ENCODE measurements at places on chromosomes 13 and 19.

- no peaks in the 10 kb centered on the region for H3K4me1 ChIP-seq
- no peak overlapping the region for H3K4me3 ChIP-seq
- DNase-seq = no peak
- H3K27ac ChIP-seq = no peak overlapping the region
- H3K27me3 ChIP-seq = no peaks in the 10 kb centered on the region
Observed at GRCh38 chr13:66659286-66659685, 570.9 kb downstream of the PCDH9 start.

GRCh38 chr13:110119935-110120905, 186.7 kb downstream of the COL4A1 start:
- no peak overlapping the region for H3K27ac ChIP-seq
- no peak overlapping the region for H3K4me3 ChIP-seq
- H3K36me3 ChIP-seq = no peaks in the 10 kb centered on the region
- DNase-seq = no peak

DNA sequence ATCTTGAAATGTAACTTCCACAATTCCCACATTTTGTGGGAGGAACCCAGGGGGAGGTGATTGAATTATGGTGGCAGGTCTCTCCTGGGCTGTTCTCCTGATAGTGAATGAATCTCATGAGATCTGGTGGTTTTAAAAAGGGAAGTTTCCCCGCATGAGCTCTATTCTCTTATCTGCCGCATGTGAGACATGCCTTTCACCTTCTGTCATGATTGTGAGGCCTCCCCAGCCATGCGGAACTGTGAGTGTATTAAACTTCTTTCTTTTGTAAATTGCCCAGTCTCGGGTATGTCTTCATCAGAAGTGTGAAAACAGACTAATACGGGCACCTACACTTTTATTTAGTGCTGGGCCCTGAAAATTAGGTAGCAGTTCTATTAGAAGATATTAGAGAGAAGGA, 45.8 kb downstream of the TNFSF13B start:
- H3K27ac ChIP-seq = no peak overlapping the region
- H3K4me1 ChIP-seq = no peaks in the 10 kb centered on the region
- no peaks in the 10 kb centered on the region for H3K27me3 ChIP-seq
- DNase-seq = no peak

DNA sequence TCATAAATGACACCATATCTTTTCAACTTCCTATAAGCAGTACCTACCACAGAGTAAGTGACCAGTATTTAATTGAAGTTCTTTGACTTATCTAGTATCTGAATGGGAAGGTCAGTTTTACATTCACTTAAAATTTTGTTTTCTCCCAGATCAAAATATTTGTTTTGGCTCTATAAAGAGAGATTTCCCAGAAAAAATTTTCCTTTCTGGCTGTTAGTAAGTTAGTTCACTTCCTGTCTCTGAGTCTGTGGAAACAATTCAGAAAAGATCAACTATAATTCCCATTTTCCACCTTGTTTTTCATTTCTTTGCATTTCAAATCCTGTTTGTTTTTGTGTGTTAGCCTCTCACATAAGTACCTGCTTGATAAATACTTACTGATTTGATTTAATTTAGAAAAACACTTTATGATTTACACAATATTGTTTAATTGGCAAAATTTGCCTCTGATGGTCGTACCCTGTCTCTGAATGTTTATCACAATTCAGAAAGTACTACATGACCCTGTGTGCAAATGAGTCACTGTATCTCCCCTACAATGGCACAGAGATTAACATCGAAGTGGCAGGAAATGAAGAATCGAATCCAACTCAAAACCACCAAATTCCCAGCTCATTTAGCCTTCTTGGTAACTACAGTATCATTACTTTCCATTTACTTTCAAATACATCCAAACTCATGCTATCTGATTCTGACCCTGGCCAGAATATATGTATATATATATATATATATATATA, 15.4 kb upstream of the MED4 start:
- no peaks in the 10 kb centered on the region for H3K36me3 ChIP-seq
- no peak overlapping the region for H3K27ac ChIP-seq
- no peaks in the 10 kb centered on the region for H3K27me3 ChIP-seq
- DNase-seq = no peak
